ENCODE measurements at places on chromosomes 1 and 21.

GRCh38 chr1:193077991-193078390 lies 18.6 kb downstream of the RO60 start:
- no peak for DNase-seq

GRCh38 chr21:39456665-39457064 lies 4.9 kb downstream of the SH3BGR start:
- no peak for DNase-seq

GRCh38 chr1:181077576-181078242 lies 10.8 kb upstream of the IER5 start:
- DNase-seq, result no peak

DNA sequence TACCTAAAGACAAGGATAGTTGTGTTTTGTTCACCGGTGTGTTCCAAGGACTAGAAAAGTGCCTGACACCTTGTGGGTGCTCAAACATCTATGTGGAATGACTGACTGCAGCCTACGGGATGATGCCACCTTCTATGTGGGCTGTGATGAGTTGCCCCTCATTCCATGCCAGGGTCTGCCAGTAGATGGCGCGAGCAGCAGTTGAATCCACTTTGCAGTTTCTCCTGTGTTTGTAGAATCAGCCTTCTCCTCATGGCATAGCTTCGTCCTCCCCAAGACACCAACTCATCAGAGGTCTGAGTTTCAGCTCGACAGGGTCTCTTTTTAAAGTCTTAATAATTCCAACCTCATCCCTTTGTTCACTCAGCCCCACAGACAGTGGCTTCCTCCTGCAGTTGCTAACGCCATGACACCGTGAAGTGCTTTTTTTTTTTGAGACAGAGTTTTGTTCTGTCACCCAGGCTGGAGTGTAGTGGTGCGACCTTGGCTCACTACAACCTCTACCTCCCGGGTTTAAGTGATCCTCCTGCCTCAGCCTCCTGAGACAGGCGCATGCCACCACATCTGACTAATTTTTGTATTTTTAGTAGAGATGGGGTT lies 133.7 kb downstream of the CAPN8 start:
- peak; percentile 67 for DNase-seq

GRCh38 chr1:241645199-241645598 lies 5.0 kb upstream of the CHML start:
- DNase-seq, result no peak

DNA sequence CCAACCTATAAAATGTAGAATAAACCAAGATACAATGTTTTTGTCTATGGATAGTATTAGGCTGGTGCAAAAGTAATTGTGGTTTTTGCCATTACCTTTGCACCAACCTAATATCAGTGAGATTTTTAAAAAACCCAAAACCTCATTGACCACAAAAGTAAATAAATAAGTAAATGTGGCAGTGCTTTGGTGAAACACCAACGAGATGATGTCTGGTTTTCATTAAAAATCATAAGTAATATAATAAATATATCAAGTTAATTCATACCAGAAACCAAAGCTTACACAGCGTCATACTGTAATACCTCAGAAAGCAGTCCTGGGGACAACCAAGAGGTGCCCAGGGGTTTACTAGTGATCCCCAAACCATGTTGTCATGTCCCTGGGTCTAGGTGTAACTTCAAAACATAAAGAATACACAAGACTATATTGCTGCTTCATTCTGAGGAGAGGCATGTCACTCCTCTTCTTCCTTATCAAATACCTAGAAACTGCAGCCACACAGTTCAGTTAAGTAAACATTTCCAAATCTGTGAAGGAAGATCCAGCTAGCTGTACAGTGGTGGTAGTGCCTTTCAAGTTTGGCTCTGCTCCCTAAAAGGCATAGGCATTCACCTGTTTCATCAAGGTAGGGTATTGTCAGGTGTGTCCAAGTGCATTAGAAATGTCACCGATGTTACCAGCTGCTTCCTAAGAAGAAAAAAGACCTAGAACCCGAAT lies 51.6 kb upstream of the ZC3H11B start:
- no peak for DNase-seq

DNA sequence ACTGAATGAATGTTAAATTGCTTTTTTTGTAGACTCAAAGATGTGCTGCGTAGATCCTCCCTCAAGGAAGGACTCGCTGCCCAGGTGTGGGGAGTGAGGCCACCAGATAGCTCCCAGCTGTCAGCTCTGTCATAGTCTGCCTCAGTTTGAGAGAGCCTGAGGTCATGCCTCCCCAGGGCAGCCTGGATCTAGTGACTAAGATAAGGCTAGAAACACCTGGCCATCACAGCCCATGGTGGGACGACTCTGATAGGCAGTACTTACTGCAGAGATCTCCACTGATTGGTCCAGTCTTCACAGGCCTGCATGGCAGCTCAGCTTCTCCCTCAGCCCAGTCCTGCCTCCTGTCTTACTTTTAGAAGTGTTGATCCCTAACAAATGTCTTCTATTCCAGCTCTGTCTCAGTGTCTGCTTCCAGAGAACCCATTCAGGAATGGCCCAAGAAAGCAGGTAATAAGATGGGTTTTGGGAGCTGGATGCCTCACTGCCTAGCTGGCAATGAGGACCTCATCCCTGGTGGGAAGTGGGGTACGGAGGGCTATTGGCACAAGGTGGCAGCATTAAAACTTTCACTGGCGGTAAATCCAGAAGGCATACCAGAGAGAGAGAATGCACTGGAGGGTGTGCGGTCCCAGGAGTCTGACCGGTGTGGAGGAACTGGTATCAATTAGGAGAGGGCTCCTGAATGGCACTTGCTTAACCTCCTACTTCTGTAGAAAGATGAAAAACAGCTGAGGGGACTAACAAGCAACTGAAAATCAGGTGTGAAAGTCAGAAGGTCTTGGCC lies 55.3 kb upstream of the GPR37L1 start:
- no peak for DNase-seq

- no peak for DNase-seq
Measured at GRCh38 chr1:26972390-26972789, 12.1 kb upstream of the KDF1 start.

GRCh38 chr1:183285746-183286145 lies 99.7 kb downstream of the LAMC2 start:
- no peak for DNase-seq

DNA sequence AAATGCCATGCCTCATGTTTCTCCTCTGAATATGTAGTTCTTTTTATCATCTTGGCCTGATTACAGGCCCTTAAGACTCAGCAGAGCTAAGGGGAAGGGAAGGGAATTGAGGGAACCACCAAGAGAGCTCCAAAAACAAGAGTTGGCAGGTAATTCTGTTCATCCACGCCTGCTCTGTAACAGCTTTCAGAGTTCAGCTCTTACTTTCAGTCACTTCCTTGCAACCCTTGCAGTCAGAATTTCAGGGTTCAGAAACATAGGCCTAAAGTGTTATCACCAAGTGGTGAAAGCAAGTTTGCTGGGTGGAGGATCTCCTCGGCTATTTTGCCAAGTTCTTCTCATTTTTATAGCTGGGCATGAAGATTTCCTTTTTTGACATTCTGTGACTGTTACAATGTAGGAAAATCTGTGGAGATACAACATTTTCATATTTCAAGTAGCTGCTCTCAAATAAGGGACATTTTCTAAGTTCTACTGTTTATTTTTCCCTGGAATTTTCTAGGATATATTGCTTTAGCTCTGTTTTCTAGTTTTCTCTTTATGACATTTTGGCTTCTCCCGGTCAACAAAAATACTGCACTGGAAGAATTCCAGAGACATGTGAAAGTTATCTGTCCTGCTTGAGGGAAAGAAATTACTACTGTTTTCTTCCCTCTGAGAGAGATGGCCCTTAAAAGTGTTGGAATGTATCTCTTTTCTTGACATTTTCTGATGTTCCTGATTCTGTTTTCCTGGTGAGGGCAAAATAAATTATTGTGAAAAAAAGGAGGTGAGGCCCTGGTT lies 251.8 kb upstream of the ST6GALNAC5 start:
- DNase-seq, result no peak

DNA sequence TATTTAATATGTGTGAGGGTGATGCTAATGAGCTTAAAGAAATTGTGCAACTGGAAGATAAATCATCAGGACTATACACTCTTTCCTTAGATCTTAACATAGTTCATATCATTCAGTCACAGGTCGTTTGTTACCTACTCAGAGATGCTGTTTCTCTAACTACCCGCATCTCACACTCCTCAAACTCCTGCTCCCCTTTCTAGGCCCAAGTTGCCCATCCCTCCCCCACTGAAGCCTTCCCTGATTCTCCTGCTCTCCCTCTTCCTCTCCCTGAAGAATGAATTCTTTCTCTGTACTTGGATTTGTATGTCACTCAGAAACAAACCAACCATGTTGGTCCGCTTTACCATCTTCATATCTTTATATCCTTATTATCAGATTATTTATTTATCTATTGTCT lies 9.1 kb downstream of the SH3GLB1 start:
- no peak for DNase-seq

- no peak for DNase-seq
Measured at GRCh38 chr1:79663916-79664315, 657.4 kb upstream of the ADGRL4 start.

GRCh38 chr1:207174913-207175312 lies 70.9 kb downstream of the C4BPA start:
- DNase-seq, result no peak

GRCh38 chr1:182845379-182845778 lies 6.2 kb downstream of the DHX9 start:
- DNase-seq, result no peak

DNA sequence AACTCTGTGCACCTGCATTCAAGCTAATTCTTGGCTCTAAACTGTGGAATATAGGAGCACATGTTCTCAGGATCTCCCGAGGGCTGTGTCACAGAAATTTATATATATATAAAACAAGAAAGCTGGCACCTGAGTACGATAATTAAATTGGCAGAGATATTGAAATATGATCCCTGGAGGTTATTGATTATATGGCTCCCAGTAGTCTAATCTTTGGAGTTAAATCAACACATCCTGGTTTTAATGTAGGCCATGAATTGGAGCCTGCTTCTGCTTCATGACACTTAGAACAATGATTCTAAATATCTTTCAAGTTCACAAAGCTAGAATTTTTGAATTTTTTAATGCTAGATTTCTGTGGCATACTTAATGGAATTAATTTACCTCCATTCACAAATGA lies 84.3 kb downstream of the CTH start:
- DNase-seq, result peak; percentile 32

All from NCI-H1092 (cell line).